Activated B cell treated with CpG ODN at 0.5 μM for 24 hours (primary cell): ENCODE measurements at places on chromosomes 6 and 20. TPM values are rescaled to one million over a fixed set of nuclear protein-coding genes. Genes with fewer than 3 reads are reported as not detected.

ABCF1 gene
- 93.7 and 94.5 TPM in 2 replicates for total RNA-seq

GRCh38 chr6:170258407-170258806, 32.5 kb downstream of the DLL1 start:
- H3K4me3 ChIP-seq, result no peak overlapping the region
- H3K36me3 ChIP-seq, result no peaks in the 10 kb centered on the region
- DNase-seq, result no peak

GRCh38 chr6:127382413-127382812, 39.0 kb upstream of the ECHDC1 start:
- H3K36me3 ChIP-seq, result no peaks in the 10 kb centered on the region
- no peaks in the 10 kb centered on the region for H3K27me3 ChIP-seq
- no peak overlapping the region for H3K4me3 ChIP-seq
- no peaks in the 10 kb centered on the region for H3K4me1 ChIP-seq
- no peak for DNase-seq
- H3K27ac ChIP-seq, result no peak overlapping the region

GRCh38 chr20:31842471-31843157, 2.8 kb downstream of the FOXS1 start:
- no peak overlapping the region for H3K27ac ChIP-seq
- no peaks in the 10 kb centered on the region for H3K4me1 ChIP-seq
- no peak for DNase-seq
- H3K36me3 ChIP-seq, result no peaks in the 10 kb centered on the region
- H3K27me3 ChIP-seq, result no peaks in the 10 kb centered on the region

RAET1L gene
- total RNA-seq, result not detected in 2 replicates

- DNase-seq, result no peak
- H3K27ac ChIP-seq, result no peak overlapping the region
- H3K36me3 ChIP-seq, result no peaks in the 10 kb centered on the region
- no peak overlapping the region for H3K4me3 ChIP-seq
Observed at GRCh38 chr6:93550551-93551276, 131.4 kb upstream of the EPHA7 start.

DNA sequence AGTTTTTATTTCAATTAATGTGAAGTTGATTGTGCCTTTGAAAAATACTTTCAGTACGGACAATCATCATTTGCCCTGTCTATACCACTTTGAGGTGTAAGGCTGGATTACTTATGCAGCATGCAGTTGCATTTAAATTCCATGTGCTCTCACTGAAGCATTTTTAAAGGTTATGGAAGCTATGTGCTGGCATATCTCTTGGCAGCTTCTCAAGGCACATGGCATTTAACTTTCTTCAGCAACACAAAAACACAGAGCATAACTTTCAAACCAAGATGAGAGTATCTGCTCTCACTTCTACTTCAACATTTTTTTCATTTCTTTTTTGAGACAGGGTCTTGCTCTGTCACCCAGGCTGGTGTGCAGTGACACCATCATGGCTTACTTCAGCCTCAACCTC, 360.6 kb upstream of the RUNX2 start:
- no peaks in the 10 kb centered on the region for H3K4me1 ChIP-seq
- no peak overlapping the region for H3K4me3 ChIP-seq
- H3K27ac ChIP-seq, result no peak overlapping the region
- no peak for DNase-seq

- DNase-seq, result no peak
- H3K27ac ChIP-seq, result no peak overlapping the region
- H3K4me1 ChIP-seq, result no peaks in the 10 kb centered on the region
- no peaks in the 10 kb centered on the region for H3K36me3 ChIP-seq
- no peak overlapping the region for H3K4me3 ChIP-seq
- no peaks in the 10 kb centered on the region for H3K27me3 ChIP-seq
Observed at GRCh38 chr6:145036236-145036635, 699.1 kb downstream of the EPM2A start.

- H3K4me3 ChIP-seq, result no peak overlapping the region
- no peak for DNase-seq
- peaks cover 17% of the 10 kb centered on the region for H3K27me3 ChIP-seq
- H3K27ac ChIP-seq, result no peak overlapping the region
- H3K4me1 ChIP-seq, result peaks cover 3% of the 10 kb centered on the region
Observed at GRCh38 chr20:24915440-24915839, 33.6 kb upstream of the CST7 start.

DNA sequence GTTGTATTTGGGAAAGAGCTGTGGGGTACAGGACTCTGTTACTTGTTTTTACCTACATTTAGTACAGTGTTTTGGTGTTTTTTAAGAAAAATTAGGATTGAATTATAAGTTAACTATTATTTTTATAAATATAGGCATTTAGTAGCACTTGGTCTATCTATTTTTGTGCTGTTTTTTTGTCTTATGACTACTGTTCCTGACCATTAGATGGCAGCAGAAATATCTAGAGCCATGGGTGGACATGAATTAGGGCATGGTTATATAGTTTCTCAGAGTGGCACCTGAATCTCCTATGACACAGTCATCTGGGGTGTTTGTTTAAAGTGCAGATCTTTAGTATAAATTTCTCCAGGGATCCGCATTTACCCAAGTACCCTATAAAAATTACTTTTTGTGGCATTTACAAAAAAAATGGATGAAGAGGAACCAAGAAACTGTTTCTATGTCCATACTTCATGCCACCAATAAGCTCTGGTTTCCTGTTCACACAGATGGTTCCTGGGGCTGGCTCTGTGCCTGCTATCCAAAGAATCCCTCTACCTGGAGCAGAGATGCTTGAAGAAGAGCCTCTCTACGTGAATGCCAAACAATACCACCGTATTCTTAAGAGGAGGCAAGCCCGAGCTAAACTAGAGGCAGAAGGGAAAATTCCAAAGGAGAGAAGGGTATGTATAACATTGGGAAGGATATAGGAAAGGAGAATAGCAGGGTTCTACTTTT, 19.8 kb downstream of the NFYA start:
- no peaks in the 10 kb centered on the region for H3K27me3 ChIP-seq
- H3K36me3 ChIP-seq, result peaks cover 92% of the 10 kb centered on the region
- no peak for DNase-seq
- H3K4me3 ChIP-seq, result no peak overlapping the region
- H3K4me1 ChIP-seq, result no peaks in the 10 kb centered on the region
- no peak overlapping the region for H3K27ac ChIP-seq

- H3K27me3 ChIP-seq, result no peaks in the 10 kb centered on the region
- H3K27ac ChIP-seq, result peak overlapping the region; percentile 100
- no peaks in the 10 kb centered on the region for H3K36me3 ChIP-seq
- DNase-seq, result no peak
- no peak overlapping the region for H3K4me3 ChIP-seq
- peaks cover 74% of the 10 kb centered on the region for H3K4me1 ChIP-seq
Observed at GRCh38 chr20:47418069-47418757, 61.7 kb upstream of the ZMYND8 start.

DNA sequence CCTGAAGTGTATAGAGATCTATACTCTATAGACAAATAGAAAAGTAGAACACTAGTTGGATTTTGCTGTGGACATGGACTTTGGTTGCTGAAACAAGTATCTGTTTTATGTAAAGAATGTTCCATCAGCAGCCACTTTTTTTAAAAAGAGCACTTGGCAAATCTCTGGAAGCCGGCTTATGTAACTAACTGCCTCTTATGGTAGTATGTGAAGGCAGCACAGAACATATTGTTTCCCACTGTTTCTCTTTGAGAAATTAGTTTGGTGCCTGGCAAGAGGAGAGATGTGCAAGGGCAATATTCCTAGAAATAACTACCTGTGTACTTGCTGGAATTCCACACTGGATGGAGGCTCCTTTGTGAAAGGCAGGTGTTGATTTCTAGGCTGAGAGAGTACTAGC, 242.3 kb upstream of the PREP start:
- H3K27me3 ChIP-seq, result no peaks in the 10 kb centered on the region
- H3K36me3 ChIP-seq, result no peaks in the 10 kb centered on the region
- H3K4me3 ChIP-seq, result no peak overlapping the region
- DNase-seq, result no peak

CAPN11 gene
- not detected in 2 replicates for total RNA-seq

GRCh38 chr6:16533210-16533609, 228.1 kb downstream of the ATXN1 start:
- H3K4me3 ChIP-seq, result no peak overlapping the region
- peaks cover 7% of the 10 kb centered on the region for H3K4me1 ChIP-seq
- no peaks in the 10 kb centered on the region for H3K36me3 ChIP-seq
- no peak for DNase-seq
- H3K27ac ChIP-seq, result no peak overlapping the region

DNA sequence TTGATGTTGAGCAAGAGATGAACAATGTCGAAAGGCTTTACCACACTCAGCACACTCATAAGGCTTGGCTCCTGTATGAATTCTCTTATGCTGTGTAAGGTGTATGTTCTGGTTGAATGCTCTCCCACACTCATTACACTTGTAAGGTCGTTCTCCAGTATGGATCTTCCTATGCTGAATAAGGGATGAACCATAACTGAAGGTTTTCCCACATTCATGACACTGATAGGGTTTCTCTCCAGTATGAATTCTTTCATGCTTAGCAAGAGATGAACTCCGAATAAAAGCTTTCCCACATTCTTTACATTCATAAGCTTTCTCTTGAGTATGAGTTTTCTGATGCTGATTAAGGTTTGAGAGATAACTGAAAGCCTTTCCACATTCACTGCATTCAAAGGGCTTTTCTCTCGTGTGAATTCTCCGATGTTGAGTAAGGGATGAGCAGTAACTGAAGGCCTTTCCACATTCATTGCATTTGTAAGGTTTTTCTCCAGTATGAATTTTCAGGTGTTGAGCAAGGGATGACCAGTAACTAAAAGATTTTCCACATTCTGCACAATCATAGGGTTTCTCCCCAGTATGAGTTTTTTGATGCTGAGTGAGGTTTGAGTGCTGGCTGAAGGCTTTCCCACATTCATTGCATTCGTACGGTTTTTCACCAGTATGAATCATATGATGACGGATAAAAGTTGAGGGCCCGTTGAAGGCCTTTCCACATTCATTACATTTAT, 21.1 kb downstream of the ZNF184 start:
- H3K27me3 ChIP-seq, result no peaks in the 10 kb centered on the region
- H3K36me3 ChIP-seq, result peaks cover 84% of the 10 kb centered on the region
- no peak overlapping the region for H3K4me3 ChIP-seq
- no peak overlapping the region for H3K27ac ChIP-seq
- DNase-seq, result no peak

FAM184A gene
- 0.24 and 1.1 TPM in 2 replicates for total RNA-seq

- no peaks in the 10 kb centered on the region for H3K4me1 ChIP-seq
- H3K27me3 ChIP-seq, result no peaks in the 10 kb centered on the region
- no peak overlapping the region for H3K27ac ChIP-seq
Observed at GRCh38 chr6:131524695-131525336, 48.2 kb upstream of the ARG1 start.

CCN6 gene
- total RNA-seq, result not detected in 2 replicates

- H3K4me3 ChIP-seq, result no peak overlapping the region
- H3K27ac ChIP-seq, result no peak overlapping the region
- H3K27me3 ChIP-seq, result peaks cover 3% of the 10 kb centered on the region
- DNase-seq, result no peak
Observed at GRCh38 chr20:57951549-57951948, 241.7 kb upstream of the PMEPA1 start.

GRCh38 chr6:98526465-98526864, 307.9 kb upstream of the POU3F2 start:
- no peaks in the 10 kb centered on the region for H3K27me3 ChIP-seq
- H3K36me3 ChIP-seq, result no peaks in the 10 kb centered on the region
- H3K4me1 ChIP-seq, result no peaks in the 10 kb centered on the region
- H3K4me3 ChIP-seq, result no peak overlapping the region
- no peak overlapping the region for H3K27ac ChIP-seq

GRCh38 chr6:106558364-106558763, 70.9 kb downstream of the RTN4IP1 start:
- H3K4me3 ChIP-seq, result no peak overlapping the region
- no peak overlapping the region for H3K27ac ChIP-seq
- peaks cover 77% of the 10 kb centered on the region for H3K36me3 ChIP-seq
- no peaks in the 10 kb centered on the region for H3K27me3 ChIP-seq
- peaks cover 8% of the 10 kb centered on the region for H3K4me1 ChIP-seq
- no peak for DNase-seq

DNA sequence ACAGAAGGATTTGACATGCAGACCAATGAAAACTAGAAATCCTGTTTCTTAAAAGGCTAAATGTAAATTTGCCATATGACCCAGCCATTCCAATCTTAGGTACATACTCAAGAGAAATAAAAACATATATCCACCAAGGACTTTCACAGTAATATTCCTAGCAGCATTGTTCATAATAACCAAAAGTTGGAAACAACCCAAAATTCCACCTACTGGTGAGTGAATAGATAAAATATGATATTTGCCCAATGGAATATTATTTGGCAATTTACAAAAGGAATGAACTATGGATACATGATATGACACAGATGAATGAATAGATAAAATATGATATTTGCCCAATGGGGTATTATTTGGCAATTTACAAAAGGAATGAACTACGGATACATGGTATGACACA, 22.7 kb downstream of the MTCL3 start:
- DNase-seq, result no peak
- H3K36me3 ChIP-seq, result no peaks in the 10 kb centered on the region
- H3K4me1 ChIP-seq, result no peaks in the 10 kb centered on the region
- H3K27me3 ChIP-seq, result peaks cover 14% of the 10 kb centered on the region
- H3K4me3 ChIP-seq, result no peak overlapping the region

- H3K27ac ChIP-seq, result no peak overlapping the region
- no peak overlapping the region for H3K4me3 ChIP-seq
- no peak for DNase-seq
- no peaks in the 10 kb centered on the region for H3K4me1 ChIP-seq
- no peaks in the 10 kb centered on the region for H3K36me3 ChIP-seq
Observed at GRCh38 chr6:118124851-118125250, 217.8 kb downstream of the SLC35F1 start.

MTCH1 gene
- 128 and 133 TPM in 2 replicates for total RNA-seq

TMC2 gene
- not detected in 2 replicates for total RNA-seq

- peak overlapping the region; percentile 93 for H3K27ac ChIP-seq
- no peak for DNase-seq
- H3K4me1 ChIP-seq, result peaks cover 29% of the 10 kb centered on the region
Observed at GRCh38 chr6:138592749-138593123, 93.4 kb upstream of the NHSL1 start.

DNA sequence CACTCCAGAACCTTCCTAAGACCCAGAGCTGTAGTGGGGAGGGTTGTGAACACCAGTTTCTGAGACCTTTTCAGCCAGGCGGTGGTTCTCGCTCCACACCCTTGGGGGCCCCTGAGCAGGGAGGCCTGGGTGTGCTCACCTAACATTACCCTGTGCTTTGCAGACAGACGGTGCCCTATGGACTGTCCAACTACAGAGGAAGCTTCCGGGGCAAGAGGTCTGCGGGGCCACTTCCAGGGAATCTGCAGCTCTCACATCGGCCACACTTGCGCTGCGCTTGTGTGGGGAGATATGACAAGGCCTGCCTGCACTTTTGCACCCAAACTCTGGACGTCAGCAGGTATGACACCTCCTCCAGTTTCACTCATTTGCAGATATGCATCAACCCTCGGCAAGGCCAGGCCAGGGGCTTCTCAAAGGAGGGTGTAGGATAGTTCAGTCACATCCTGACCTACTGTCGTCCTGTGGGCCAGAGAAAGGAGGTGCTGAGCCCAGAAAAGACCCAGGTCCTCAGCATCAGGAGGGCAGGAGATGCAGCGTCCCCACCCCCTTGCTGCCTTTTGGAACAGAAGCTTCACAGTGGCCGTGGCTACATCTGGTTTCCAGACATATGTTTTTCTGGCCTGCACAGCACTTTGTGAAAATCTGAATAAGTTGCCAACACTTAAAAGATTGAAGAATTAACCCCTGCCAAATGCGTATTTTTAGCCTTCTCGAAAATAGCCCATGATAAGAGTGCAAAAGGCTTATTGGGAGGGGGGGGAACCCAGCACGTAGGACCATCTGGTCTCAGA, 20.6 kb downstream of the EDN3 start:
- H3K4me3 ChIP-seq, result no peak overlapping the region
- DNase-seq, result no peak
- H3K27ac ChIP-seq, result no peak overlapping the region
- H3K36me3 ChIP-seq, result no peaks in the 10 kb centered on the region

GRCh38 chr20:45745015-45745414, 22.9 kb downstream of the SPINT4 start:
- H3K36me3 ChIP-seq, result no peaks in the 10 kb centered on the region
- H3K27ac ChIP-seq, result no peak overlapping the region
- no peak overlapping the region for H3K4me3 ChIP-seq
- peaks cover 27% of the 10 kb centered on the region for H3K27me3 ChIP-seq

FOXQ1 gene
- not detected in 2 replicates for total RNA-seq
